ENCODE measurements at places on chromosomes 1 and 21. TPM values are rescaled to one million over a fixed set of nuclear protein-coding genes. Genes with fewer than 3 reads are reported as not detected.
A peak's percentile ranks its signal among the peaks of the same experiment; 100 is the strongest.

The BLACAT1 gene
- polyA plus RNA-seq = not detected

The RBM11 gene
- polyA plus RNA-seq = not detected

DNA sequence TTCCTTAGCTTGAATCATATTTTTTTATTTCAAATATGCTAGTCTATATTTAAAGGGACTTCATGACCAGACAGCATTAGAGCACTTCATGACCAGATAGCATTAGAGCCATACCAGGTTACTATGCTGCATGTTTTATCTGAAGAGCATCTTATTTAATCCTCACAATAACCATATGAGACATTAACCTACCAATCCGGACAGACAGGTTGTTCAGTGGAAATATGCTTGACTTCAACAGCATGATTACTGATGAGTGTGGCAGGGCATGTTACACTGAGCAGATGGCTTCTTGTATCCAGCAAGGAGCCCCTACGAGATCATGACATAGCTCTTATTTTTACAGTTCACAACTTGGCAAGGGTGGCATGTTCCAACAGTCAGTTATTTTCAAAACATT lies 85.0 kb upstream of the KCTD3 start:
- no peak for DNase-seq

GRCh38 chr1:178898401-178898800 lies 27.5 kb upstream of the ANGPTL1 start:
- DNase-seq = no peak

- DNase-seq = peak; percentile 44
These were observed 693 bp downstream of the RAB4A start for GRCh38 chr1:229271448-229272159.

- DNase-seq = no peak
These were observed 69.4 kb downstream of the SLC30A10 start for GRCh38 chr1:219858980-219859379.

The PRR9 gene
- not detected for polyA plus RNA-seq

Measured in hindlimb muscle (tissue), 1 donor.